ENCODE measurements at places on chromosomes 3 and 15. TPM values are rescaled to one million over a fixed set of nuclear protein-coding genes. Genes with fewer than 3 reads are reported as not detected.

Gene THOC7
- 39.7 TPM for total RNA-seq

Gene SPATA16
- total RNA-seq, result 0.48 TPM

Gene THAP10
- total RNA-seq, result 6.0 TPM

Gene RAB6B
- 2.6 TPM for total RNA-seq

Gene SST
- total RNA-seq, result not detected

Gene GASK1A
- 38.5 TPM for total RNA-seq

Gene GOLGA8S
- total RNA-seq, result 4.6 TPM

Gene LMCD1
- total RNA-seq, result 459 TPM

Gene GOLGA8R
- 8.2 TPM for total RNA-seq

Gene PRSS50
- not detected for total RNA-seq

Gene SERPINI1
- 11.6 TPM for total RNA-seq

Gene CSPG5
- 18.1 TPM for total RNA-seq

Gene DUSP7
- 11.6 TPM for total RNA-seq

Gene GOLGA6B
- total RNA-seq, result not detected

Gene KLF13
- 23.1 TPM for total RNA-seq
